CD4-positive, alpha-beta T cell (primary cell): ENCODE measurements at places on chromosomes 11 and 22.
A peak's percentile ranks its signal among the peaks of the same experiment; 100 is the strongest.

- DNase-seq, result no peak
Observed at GRCh38 chr11:108364159-108364558, 103.2 kb downstream of the C11orf65 start.

GRCh38 chr11:127709960-127710359 lies 709.4 kb upstream of the KIRREL3 start:
- no peak for DNase-seq

GRCh38 chr11:62132689-62133293 lies 9.0 kb downstream of the INCENP start:
- DNase-seq, result no peak

DNA sequence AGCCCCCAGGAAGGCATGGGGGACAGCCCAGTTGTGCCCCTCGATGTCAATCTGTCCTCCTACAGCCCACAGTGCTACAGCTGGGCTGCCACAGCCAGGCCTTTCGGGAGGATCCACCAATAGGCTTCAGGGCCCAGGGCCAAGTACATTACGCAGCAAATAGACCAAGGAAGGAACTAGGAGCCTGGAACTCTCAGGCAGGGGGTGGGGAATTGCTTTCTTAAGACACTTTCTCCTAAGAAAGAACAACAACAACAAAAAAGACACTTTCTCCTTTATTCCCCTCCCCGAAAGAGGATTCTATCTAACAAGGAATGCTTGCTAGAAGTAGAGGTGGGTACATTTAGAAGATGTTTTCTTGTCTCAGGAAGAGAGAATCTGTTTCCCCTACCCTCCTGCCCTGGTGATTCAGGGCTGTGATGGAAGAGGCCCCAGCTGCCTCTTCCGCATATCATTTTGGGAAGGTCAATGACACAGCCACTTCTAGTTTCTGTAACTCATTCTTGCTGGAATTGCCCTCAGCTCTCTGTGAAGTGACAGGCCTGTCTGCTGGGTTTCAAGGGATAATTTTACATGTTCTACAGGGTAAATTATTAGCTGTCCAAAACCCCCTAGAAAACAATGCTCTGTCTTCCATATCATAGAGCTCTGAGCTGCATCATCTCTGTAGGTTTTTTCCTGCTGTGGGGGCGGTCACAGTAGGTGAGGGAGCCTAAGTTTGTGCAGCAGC lies 6.0 kb upstream of the MALAT1 start:
- DNase-seq, result no peak

DNA sequence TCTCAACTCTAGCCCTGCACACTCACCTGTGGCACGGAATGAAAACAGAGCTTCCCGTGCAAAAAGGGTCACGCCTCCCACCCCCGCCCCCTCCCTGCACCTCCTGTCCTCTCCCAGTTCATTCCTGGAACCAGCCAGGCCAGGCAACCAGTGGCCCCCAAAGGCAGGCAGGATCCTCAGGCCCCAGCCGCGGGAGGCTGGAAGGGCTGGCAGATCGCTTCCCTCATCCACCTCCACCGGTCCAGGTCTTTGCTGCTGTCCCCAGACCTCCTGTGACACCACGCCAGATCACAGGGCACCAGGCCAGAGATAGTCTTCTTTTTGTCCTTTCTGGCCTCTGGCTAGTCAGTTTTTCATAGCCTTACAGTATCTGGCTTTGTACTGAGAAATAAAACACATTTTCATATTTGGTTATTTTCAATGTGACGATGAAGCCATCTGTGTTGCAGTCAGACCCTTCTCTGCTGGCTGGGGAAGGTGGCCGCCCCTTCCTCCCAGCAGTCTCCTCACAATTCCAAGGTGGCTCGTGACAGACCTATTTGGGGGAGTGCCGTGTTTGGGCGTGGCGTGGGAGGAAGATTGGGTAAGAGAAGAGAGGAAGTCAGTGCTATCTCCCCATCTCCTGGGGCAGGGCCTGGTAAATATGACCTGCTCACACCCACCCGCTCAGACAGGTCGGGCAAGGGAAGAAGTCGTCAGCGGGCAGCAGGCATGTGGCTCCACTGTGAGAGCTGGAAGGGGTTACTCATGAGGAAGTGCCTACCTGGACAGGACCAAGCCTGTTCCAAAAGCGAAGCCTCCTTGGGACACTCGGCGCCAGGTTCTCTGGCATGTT lies 9.1 kb downstream of the SSH3 start:
- DNase-seq, result no peak

GRCh38 chr11:63032457-63032856 lies 16.8 kb upstream of the SLC22A8 start:
- DNase-seq, result no peak

DNA sequence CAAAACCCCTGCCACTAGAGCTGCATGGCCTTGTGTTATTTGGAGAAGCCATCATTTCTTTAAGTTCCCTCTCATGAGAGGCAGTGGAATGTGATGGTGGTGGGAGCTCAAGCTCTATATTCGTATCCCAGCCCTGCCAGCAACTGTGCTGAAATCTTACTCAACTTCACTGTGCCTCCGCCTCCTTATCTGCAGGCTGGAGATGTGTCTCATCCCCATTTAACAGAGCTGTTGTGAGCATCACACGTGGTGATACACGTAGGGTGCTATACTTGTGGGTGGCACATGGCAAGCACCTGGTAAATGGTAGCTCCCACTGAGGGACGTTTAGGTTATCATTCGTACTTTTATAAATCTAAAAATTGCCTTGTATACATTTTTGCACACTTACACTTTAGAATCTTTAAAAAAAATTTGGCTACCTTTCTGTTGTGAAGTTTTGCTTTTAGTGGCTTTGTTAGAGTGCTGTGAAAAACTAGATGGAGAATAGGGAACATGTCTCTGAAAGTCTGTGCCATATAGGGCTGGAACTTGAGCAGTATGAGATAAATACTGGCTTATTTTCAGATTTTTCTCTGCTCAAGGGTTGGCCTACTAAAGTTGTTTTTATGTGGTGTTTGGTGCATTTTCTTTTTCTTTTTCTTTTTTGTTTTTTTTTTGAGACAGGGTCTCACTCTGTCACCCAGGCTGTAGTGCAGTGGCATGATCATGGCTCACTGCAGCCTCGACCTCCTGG lies 23.2 kb downstream of the TNRC6B start:
- no peak for DNase-seq

- DNase-seq, result no peak
Observed at GRCh38 chr11:94199136-94200130, 70.8 kb downstream of the PANX1 start.

GRCh38 chr11:109956124-109956793 lies 136.9 kb upstream of the ZC3H12C start:
- DNase-seq, result no peak

GRCh38 chr11:3984896-3985295 lies 109.7 kb upstream of the RRM1 start:
- DNase-seq, result peak; percentile 25

DNA sequence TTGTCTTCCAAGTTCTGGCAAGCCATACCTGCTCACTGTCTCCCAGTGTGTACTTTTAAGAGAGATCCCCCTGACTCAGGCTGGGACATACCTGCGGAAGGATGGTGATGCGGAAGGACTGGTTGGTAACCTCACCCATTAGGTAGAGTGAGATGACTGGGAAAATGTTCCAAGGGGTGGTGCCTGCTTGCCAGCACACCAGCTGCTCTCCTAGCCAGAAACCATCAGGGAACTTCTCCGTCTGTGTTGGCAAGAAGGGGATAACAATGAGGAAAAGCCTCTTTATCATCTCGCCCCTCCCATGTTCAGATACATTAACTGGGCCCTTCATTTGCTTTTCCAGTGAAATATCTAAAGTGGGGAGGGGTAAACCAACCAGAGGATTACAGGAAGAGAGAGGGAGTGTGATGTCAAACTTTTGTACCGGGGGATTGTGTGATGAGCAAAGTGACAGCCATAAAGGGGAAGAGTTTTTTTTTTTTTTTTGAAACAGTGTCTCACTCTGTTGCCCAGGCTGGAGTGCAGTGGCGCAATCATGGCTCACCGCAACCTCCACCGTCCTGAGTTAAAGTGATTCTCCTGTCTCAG lies at the start of gene BACE1-AS:
BACE1-AS (plus strand) TSS at position 538 of the 588 bp plus-strand sequence.
- no peak for DNase-seq

- no peak for DNase-seq
Observed at GRCh38 chr11:93238956-93239355, 41.2 kb upstream of the SLC36A4 start.

DNA sequence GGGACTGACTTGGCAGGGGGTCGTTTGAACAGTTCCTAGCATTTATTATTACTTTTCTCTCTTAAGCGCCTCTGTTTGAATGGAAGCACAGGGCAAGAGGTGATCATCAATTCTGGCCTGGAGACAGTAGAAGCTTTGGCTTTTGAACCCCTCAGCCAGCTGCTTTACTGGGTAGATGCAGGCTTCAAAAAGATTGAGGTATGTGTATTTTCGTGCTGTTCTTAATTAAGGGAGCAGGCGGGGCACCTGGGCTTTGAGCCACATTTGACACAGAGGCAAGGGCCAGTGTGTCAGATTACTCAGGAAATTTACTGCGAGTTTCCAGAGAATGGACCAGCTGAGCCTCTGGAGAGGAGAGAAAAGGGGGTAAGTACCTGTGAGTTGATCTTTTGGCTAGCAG lies 102.4 kb upstream of the SORL1-AS1 start:
- no peak for DNase-seq

DNA sequence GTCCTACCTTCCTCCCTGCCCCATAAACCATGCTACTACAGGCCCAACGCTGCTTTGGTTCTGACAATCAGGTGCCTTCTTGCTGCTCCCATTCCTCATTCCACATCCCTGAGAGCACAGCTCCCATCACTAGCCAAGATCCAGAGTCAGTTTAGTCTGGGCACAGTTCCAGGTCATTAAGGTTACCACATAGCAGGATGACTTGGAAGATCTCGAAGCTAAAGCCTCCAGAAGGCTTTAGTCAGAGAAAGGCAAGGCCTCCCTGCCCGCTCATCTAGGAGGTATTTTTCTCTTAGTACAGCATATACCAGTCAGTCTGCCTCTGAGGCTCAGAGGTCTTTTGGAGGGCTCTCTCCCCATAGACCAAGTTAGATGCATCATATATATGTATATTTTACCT lies 30.3 kb downstream of the TRIM66 start:
- no peak for DNase-seq

GRCh38 chr11:75029836-75030631 lies 41.3 kb downstream of the NEU3 start:
- DNase-seq, result no peak

GRCh38 chr11:78424334-78425270 lies 7.0 kb upstream of the GAB2 start:
- DNase-seq, result peak; percentile 28

- no peak for DNase-seq
Observed at GRCh38 chr11:57140568-57140967, 41.2 kb upstream of the LRRC55 start.

DNA sequence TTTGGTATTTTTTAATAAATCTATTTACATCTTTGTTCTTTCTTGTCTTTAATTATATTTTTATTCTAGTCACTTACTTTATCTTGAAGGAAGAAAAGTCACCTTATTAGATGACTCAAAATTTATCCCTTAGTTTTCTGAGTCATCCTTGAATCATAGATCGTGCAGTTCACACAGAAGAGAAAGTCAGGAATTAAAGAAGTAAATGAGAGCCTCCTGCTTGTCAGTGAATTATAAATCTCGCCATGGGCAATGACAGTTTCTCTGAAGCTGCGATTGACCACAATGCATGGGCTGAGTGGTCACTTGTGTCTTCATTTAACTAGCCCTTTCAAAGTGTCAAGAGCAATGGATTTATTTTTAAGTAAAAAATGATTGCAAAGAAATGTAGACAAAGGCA lies 91.2 kb downstream of the LUZP2 start:
- DNase-seq, result no peak

DNA sequence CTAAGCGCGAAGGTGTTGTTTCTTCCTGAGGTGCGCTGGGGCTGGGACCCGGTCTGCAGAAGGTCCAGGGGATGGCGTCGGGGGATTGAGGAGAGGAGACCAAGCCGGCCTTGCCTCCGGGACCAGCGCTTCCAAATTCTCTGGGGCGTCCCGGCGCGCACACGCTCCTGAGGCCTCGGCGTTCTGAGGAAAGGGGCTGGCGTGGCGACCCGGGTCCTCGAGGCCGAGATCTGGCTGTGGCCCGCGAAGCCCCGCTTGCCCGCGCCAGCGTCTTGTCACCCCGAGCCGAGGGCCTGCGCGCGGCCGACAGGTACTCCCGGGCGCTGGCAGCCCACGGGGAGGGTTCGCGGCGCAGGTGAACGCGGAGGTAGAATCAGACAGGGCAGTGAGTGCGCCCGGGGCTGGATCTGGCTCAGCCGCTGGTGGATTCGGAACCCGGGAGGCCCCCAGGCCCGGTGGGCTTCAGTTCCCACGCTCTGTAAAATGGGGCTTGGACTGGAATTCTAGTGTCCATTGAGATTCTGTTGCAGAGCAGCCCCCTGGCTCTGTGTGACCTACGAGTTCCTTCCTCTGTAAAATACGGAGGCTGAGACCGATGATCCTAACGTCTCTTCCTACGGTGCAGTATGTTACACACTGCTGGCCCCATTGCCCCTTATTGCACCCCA lies 14.7 kb downstream of the SSH3 start:
- DNase-seq, result no peak

DNA sequence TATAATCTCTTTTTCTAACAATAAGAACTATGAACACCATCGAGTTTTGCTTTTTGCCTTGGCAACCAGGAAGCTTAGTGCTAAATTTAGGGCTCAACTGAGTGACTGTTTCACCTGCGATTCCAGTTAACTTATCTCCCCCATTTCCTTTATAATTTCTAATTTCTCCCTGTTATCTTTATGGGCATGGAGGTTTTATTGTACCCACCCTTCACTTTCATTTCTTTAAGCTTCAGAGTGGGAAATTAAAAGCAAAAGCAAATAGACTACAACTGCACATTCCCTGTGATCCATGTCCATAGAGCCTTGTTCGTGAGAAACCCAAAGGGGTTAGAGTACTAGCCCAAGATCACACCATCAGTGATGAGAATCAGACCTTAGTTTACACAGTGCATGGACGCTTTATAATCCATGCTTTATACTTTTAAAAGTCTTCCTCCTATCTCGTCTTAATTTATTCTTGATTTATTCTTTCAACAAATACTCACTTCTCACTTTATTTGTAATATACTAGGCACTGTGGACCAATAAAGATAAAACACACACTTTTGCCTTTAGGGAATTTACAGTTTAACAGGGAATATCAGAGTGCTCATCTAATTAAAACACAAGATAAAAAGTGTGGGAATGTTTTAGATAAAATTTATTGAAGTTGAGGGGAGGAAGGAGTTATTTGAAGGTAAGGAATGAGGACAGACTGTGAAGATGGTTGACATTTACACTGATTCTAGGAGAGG lies 40.6 kb downstream of the ADAMTS15 start:
- DNase-seq, result no peak

DNA sequence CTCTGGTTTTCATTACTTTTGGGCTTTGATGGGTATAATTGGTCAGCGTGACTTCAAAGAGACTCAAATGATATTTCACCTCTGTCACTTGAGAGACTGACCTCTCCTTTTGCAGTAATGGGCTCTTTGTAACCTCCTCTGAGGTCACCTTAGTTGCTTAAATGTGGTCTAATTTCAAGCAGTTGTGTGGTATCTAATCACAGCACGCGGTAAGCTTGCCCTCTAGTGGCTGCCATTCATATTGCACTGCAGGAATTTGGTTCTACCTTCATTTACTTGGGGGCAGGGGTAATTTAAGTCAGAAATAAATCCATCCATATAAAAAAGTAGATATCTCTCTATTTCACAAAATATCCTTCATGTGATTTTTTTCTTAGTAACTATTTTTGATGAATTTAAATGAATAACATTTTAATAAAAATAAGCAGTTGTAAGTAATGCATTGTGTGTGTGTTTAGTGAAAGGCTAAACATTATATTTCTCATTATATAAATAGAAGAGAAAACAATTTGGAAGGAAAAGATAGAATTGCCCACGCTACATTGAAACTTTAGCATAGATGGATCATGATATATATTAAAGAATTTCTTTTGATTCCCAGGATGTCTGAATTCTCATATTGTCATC lies 55.0 kb upstream of the ANO3 start:
- DNase-seq, result peak; percentile 16

- no peak for DNase-seq
Observed at GRCh38 chr11:64466115-64466718, 107.3 kb downstream of the RPS6KA4 start.
